ENCODE measurements at places on chromosomes 5 and 9.

- DNase-seq, result peak; percentile 30
Observed at GRCh38 chr9:3177936-3178335, 334.0 kb upstream of the PUM3 start.

GRCh38 chr5:120910629-120911028 is 446.5 kb downstream of the PRR16 start:
- DNase-seq, result no peak

- peak; percentile 98 for DNase-seq
Observed at GRCh38 chr5:141557681-141558136, 61.1 kb downstream of the DIAPH1 start.

DNA sequence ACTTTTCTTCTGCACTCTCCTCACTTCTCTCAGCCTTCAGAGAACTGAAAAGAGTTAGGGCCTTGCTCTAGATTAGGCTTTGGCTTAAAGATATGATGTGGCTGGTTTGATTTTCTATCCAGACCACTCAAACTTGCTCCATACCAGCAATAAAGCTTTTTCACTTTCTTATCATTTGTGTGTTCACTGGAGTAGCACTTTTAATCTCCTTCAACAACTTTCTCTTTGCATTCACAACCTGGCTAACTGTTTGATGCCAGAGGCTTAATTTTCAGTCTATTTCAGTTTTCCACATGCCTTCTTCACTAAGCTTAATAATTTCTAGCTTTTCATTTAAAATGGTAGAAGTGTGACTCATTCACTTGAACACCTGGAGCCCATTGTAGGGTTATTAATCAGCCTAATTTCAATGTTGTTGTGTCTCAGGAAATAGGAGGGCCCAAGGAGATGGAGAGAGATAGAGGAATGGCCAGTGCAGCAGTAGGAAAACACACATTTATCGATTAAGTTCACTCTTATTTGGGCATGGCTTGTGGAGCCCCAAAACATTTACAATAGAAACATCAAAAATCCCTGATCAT is 5.9 kb downstream of the ATPSCKMT start:
- DNase-seq, result no peak

DNA sequence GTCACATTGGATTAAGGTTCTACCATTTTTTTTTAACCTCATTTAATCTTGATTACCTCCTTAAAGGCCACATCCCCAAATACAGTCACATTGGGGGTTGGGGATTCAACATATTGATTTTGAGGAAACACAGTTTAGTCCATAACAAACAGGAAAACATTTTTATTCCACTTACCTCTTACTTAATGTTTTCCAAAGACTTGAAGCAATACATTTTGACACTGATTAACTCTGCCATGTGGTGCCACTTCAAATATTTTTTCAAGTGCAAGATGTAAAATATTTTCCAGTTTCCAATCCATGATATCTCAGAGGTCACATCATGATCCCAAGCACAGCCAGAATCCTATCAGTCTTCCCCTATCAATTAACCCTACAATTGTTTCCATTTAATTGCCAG is 548.0 kb downstream of the CSNK1G3 start:
- no peak for DNase-seq

- no peak for DNase-seq
Observed at GRCh38 chr5:68446487-68446894, 230.9 kb downstream of the PIK3R1 start.

DNA sequence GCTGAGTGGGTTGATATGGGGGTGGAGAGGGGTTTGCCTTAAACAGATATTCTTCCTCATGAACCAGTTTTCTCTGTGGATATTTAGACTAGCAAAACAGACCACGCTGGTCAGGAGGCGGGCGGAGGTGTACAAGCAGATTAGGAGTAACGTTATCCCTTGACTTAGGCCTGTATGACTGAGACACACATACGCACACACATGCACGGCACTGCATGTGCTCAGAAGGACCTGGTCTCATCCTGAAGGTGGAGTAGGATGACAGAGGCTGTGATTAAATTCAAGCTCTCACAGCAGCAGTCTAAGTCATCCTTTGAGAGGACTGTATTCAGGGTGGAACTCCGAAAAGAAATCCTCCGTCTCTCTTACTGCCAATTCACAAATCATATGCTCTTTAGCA is 209.7 kb downstream of the DIRAS2 start:
- no peak for DNase-seq

DNA sequence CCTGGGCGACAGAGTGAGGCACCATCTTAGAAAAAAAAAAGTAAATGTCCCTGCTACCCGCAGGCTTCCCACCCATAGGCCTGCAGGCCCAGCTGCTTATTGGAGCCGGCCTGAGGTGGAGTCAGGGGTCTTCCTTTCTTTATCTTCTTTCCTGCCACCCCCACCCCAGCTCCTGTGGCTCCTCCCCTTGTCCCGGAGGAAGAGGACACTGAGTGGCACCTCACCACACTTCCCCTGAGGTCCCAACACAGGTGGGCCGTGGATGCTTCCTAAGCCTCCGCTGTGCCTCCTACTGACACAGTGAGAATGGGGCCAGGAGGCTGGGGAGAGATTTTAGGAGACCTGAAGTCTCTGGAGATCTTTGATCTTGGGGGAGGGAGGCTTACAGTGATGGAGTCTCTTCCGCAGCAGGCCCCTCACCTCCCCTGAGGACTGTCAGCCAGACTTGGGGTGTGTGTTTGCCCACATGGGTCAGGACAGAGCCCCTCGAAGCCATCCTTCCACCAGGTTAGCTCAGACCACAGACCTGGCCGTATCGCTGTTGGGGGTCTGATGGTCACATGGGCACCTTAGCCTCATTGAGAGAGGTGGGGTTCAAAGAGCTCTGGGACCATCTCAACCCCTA is 135.4 kb upstream of the IER5L start:
- no peak for DNase-seq

DNA sequence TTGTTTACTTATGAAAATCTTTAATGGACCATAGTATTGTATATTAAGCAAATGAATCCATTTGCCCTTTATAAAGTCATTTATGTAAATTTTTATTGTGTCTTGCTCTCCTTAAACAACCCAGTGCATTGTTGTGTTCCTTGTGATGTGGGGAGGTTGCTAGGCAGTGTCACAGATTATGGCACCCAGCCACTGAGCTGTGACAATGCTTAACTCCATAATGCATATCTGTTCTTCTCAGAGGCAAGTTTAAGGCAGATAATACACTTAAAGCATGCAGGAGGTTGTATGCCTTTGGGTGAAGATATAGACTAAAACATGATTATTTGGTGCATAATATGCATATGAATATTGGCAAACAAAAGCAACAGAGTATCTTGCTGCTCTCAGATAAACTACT is 269.6 kb upstream of the RIOK2 start:
- DNase-seq, result no peak

DNA sequence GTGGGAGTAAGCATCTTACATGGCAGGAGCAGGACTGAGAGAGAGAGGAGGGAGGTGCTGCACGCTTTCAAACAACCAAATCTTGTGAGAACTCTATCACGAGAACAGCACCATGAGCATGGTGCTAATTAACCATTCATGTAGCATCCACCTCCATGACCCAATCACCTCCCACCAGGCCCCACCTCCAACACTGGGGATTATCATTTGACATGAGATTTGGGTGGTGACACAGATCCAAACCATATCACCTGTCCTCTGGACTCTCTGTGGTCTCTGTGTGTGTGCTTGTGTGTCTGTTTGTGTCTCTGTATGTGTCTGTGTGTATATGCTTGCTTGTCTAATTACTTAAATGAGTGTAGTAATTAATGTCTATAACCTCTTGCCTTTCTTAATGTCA is 31.1 kb downstream of the SEC61B start:
- DNase-seq, result no peak

GRCh38 chr5:103066326-103066725 is 53.6 kb downstream of the GIN1 start:
- DNase-seq, result no peak

DNA sequence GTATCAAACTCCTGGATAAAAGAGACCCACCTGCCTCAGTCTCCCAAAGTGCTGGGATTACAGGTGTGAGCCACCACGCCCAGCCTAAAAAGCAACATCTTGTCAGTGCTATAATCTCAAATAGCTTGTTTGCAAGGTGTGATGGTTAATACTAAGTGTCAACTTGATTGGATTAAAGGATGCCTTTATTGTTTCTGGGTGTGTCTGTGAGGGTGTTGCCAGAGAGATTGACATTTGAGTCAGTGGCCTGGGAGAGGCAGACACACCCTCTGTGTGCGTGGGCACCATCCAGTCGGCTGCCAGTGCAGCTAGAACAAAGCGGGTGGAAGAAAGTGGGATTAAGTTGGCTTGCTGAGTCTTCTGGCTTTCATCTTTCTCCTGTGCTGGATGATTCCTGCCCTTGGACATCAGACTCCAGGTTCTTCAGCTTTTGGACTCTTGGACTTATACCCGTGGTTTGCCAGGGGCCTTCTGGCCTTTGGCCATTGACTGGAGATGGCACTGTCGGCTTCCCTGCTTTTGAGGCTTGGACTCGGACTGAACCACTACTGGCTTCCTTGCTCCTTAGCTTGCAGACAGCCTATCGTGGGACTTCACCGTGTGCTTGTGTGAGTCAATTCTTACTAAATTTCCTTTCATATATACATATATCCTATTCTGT is 28.1 kb downstream of the TARS1 start:
- no peak for DNase-seq

- no peak for DNase-seq
Observed at GRCh38 chr5:150016537-150016936, 16.0 kb downstream of the HMGXB3 start.

GRCh38 chr5:42749020-42749419 is 7.6 kb upstream of the CCDC152 start:
- DNase-seq, result no peak

DNA sequence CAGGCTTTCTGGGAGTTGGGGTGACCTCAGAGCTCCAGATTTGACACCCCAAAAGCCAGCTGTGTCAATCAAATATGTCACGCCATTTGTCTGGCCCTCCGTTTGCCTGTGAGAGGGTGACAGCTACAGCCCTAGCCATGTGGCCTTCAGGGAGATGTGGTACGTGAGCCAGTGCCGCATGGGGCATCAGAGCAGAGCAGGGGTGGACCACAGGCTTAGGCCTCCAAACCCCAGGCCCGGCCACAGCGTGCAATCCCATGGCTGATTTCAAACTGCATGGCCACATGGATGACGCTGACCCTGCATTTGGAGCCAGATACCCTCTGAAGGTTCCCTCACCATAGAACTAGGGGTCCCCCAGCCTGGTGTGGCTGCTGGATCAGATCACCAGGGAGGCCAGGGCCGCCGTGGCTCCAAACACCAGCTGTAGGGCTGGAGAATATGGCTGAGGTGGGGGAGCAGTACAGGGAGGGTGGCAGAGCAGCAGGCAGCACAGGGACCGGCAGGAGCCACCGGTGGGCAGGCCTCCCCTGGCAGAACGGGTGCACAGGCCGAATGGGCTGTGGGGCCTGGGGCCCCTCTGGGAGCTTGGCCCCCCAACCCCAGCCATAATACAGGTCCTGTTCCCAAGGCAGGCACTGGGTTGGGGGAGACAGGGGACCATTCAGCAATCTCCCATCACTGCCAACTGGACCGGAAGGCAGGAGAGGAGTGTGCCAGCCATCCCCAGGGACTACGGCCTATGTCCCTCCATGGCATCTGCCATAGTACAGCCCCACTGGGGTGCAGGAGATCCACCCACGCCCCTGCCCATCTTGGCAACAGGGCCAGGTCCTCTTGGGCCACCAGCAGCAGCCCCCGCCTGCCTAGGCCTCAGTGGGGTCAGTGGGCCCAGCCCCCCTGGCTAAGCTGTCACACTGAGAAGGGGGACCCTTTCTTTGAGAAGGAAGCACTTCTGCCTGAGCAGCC is 1.5 kb downstream of the SAPCD2 start:
- DNase-seq, result no peak

DNA sequence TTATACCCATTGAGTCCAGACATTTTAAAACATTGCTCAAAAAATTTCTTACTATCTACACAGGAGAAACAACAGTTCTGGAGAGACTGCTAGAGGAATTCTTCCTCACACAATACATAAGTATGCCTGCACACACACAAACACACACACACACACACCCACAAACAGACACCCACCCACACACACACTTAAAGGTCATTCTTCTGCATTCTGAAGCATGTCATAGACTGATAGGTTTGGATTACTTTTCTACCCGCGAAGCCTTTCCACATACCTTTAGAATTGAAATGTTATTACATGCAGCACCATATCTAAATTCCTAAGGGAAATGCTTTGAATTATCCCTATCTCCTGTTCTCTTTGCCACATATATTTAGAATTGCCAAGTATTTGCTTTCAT is 80.2 kb downstream of the FAM174A start:
- no peak for DNase-seq

GRCh38 chr5:28725001-28725400 is 1686.6 kb upstream of the CDH9 start:
- no peak for DNase-seq

DNA sequence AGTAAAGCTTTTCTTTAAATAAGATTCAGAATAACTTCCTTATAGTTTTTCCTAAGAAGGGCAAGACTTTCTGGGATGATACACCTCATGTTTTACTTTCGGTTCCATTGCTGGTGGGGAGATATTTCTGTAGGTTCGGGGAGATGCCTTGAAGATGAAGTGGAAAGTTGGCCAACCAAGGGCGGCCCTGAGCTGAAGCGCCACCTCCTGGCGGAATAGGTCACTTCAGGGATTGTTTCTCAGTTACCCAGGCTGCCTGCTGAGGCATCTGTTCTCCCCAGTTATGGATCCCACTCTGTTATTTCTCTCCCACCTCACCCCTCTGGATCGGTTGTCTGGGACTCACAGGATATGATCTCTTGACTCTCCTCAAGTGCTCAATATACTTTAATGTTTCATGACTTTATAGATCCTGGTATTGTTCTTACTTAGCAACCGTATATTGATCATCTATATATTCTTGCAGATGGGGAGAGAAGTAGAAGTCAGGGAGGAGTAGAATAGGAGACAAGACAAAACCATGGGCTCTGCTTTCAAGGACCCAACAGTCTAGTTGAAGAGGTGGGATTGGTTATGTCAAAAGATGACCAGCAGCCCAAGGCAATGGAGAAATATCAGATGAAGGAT is 23.4 kb downstream of the MEGF10 start:
- no peak for DNase-seq

DNA sequence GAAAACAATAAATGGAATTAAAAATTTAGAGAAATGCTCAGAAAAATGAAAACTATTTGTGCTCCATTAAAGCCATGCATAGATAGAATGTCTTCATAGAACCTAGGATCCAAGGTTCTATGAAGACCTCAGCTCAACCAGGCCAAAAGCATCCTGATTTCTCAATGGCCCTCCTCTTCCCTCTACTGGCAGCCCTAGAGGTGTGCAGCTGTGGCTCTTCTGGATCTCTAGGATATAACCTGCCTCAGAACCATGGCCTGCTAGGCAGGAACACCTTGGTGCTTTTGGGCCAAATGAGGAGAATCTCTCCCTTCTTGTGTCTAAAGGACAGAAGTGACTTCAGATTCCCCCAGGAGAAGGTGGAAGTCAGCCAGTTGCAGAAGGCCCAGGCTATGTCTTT is 15.1 kb downstream of the IFNA1 start:
- no peak for DNase-seq

- no peak for DNase-seq
Observed at GRCh38 chr9:18743421-18743820, 269.5 kb downstream of the ADAMTSL1 start.

- DNase-seq, result no peak
Observed at GRCh38 chr9:73470766-73471165, 319.1 kb downstream of the ANXA1 start.

- no peak for DNase-seq
Observed at GRCh38 chr5:122462486-122462885, 150.4 kb downstream of the SNCAIP start.

GRCh38 chr5:159456261-159456660 is 126.0 kb upstream of the IL12B start:
- DNase-seq, result no peak
